ENCODE measurements at places on chromosomes 4 and X. TPM values are rescaled to one million over a fixed set of nuclear protein-coding genes. Genes with fewer than 3 reads are reported as not detected.

The UGT2B7 gene
- 0.42 TPM for total RNA-seq

The SPATA18 gene
- total RNA-seq = 1.6 TPM

The PCDH7 gene
- total RNA-seq = 2.4 TPM

The HAND2 gene
- 1.4 TPM for total RNA-seq

The GSPT2 gene
- total RNA-seq = 10.5 TPM

All from thymus (tissue), 14 donors.